ENCODE measurements at places on chromosomes 6 and 20.

DNA sequence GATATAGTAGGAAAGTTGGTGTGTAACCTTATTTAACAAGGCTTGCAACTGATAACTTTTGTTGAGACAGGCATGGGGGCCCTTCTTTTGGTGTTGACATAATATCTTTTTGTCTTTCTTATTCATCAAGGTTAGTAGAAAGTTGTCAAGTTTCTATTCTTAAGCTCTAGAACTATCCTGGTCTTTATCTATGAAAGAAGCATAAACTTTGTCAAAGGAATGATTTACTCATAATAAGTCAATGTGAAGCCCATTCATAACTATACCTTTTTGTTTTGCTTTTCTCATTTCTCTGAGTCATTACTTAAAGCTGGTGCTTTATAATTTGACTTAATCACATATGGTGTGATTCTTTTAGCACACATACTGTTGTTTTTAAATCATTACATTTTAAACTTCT is 312.4 kb downstream of the UTRN start:
- DNase-seq: no peak

DNA sequence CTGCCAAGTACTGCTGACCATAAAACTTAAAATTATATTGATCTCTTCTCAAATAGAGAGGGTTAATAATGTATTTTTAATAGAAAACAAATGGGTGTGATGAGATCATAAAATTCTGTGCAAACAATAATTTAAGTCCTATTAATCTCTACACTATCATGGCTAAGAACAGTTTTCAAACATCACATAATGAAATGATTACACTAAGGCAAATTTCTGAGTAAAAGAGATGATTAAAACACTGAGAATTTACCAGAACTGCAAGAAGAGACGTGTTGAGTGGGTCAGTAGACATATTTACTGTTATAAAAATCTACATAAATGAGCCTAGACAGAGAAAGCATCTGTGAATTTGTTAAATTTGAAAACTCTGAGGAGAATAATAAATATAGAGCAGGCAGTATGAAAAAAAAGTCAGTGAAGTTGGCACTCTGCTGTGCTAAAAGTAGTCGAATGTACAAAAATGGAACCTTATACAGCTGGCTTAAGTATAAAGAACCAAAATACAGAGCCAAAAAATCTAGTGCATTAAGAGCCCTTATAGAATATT is 302.6 kb upstream of the MANEA start:
- no peak for DNase-seq

- no peak for DNase-seq
These were observed 35.1 kb downstream of the RGS17 start for GRCh38 chr6:153096031-153096430.

DNA sequence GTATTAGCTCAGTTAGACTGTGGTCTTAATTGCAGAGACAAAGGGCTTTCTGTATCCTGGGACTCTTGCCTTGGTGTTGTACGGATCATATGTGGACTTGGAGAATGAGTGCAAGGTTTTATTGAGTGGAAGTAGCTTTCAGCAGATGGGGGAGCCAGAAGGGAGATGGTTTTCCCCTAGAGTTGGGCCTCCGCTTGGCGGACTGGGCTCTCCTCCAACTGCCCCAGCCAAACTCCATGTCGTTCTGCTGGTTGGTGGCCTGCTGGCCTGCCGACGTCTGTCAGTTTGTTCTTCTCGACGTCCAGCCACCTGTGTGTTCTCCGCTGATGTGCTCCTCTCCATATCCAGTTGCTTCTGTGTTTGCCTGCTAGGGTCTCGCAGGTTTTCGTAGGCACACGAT is 189.5 kb upstream of the FLRT3 start:
- DNase-seq: no peak

GRCh38 chr20:1466211-1467081 is at the start of gene NSFL1C:
TSS of gene NSFL1C (minus strand) at chr20:1466849. CDS start at chr20:1466824, 25 bp downstream.
- DNase-seq: peak; percentile 85

DNA sequence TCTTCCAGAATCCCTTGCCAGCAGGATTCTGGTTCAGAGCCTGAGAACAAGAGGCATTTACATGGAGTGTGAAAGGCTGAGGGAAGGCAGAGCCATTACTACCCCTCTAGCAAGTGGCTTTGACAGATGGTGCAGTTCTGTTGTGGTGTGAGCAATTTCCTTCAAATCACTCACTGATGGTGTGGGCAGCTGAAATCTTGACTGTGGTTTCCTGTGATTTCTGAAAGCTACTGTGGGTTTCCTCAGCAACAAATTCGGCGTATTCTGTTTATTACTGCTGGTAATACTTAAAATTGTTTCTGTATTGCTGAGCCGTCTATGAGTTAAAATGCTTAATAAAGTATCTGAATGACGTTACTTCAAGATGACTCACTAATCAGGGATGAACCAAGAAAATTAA is 181.5 kb upstream of the TCF21 start:
- no peak for DNase-seq

GRCh38 chr6:170281331-170282292 is 9.3 kb downstream of the DLL1 start:
- no peak for DNase-seq

All from NCI-H1048 (cell line).